ENCODE measurements at places on chromosomes 4 and X.

DNA sequence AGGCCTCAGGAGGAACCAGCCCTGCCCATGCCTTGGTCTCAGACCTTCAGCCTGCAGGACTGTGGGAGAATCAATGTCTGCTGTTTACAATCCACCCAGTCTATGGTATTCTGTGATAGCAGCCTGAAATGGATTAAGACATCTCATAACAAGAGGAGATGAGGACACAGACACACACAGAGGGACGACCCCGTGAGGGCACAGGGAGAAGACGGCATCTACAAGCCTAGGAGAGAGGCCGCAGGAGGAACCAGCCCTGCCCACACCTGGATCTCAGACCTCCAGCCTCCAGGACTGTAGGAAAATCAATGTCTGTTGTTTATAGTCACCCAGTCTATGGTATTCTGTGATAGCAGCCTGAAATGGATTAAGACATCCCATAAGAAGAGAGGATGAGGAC is 3.3 kb downstream of the SLC25A6 start:
- DNase-seq = no peak

DNA sequence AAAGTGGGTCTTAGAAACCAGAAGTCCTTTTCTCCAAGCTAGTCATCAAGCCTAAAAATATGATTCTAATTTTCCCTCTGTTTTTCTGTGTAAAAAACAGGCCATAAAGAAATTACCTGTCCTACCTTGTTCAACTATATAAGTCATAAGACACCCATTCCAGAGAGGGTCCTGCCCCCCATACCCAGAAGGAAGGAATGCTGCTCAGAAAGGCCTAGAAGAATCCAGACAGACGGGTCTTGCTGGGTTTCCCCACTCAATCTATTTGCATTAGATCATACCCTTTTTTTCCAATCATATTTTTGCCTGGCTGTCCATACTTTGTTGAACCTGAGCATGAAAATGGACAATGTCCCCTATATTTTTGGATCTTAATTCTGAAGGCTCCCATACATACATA is 16.3 kb upstream of the XAGE2 start:
- DNase-seq = no peak

DNA sequence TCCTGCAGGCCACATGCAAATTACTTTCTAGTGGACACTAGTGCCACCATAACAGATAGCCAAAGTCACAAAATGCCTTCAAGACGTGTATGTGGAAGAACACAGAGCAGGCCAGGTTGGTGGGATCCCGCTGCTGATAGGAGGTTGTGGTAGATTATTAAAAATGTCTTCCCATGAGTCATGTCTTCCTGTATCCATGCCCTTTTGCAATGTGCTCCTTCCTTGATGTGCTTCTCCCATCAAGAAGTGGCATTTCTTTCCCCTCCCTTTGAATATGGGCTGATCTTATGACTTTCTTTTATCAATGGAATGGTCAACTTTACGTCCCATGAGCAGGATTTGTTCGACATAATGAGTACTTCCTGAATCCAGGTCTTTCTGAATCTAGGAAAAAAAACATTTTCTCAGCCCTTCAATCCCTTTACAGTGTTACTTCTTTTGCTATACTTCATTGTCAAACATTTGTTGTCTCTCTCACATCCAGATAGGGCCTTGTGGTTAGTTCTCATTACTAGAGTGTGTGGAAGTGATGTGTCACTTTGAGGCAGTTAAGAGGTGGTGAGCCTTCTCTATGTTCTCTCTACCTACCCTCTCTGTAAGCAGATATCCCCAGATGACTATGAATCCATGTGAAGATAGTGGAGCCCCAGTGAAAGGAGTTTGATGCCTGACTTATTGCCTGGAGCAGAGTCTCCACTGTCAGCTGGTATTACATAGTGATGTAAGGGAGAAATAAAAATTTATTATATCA is 519.2 kb upstream of the DIPK2B start:
- DNase-seq = no peak

- no peak for DNase-seq
Observed at GRCh38 chr4:6448476-6449170, 23.8 kb downstream of the PPP2R2C start.

GRCh38 chr4:124191329-124191728 is 521.2 kb downstream of the ANKRD50 start:
- no peak for DNase-seq

GRCh38 chrX:264634-265455 is 16.3 kb upstream of the PLCXD1 start:
- DNase-seq = no peak
